ENCODE measurements at places on chromosomes 4 and X. TPM values are rescaled to one million over a fixed set of nuclear protein-coding genes. Genes with fewer than 3 reads are reported as not detected.

DNA sequence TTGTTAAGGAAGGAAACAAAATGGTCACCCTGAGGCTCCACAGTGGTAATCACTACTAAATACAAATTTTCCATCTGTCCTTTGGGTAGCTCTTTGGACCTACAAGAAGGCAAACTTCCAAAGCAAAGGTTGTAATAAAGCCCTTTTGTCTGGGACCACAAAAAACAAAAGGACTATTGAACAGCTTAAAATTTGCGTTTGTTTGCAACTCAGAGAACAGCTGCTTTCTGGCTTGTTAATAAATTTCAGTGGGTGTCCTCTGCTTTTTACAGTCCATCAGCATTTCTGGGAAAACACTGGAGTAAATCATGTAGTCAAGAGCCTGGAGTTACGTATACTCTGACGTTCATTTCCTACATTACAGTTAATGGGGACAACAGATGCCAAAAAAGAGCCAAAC is 439.7 kb upstream of the DIAPH2 start:
- DNase-seq, result no peak

DNA sequence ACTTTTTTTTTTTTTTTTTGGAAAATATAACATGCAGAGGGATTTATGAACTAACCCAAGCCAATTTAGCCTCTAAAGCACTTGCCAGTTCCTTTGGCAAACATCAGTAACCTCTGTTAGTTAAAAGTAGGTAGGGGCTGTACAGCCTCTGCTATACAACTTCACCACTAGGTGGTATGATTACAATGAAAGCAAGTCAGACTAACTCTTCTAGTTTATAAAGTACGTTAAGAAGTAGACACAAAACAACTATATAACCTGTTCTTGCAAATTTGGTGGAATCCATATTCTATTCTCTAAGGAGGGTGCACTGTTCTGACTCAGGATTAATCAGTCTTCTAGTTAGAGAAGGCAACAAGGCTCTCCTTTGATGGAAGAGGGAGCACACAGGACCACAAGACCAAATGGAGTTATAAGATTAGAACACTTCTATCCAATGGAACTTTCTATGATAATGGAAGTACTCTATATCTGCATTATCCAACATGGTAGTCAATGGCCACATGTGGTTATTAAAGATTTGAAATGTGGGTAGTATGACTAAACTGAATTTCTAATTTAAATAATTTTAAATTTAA is 12.8 kb downstream of the AIMP1 start:
- peak; percentile 40 for DNase-seq

DNA sequence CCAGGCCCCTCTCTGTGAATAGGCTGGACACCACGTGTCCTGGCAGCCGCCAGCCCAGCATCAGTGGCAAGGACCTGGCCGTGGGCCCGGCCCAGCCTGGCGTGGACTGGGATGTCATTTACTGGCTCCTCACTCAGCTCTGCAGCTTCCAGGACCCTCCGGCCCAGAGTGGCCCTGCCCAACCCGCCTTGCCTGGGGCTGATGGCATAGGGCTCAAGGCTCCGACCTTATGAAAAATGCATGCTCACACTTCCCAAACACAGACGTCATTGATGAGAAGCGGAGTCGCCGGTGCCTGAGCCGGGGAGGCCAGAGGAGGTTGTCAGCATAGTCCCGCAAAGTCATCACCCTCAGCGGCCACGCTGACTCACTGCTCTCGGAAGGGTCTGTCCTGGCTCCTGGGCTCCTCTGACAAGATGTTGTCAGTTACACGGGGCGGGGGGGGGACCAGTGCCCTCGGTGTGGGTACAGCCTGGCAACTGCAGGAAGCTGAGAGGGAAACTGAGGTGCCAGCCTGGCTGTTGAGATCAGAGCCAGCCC is 14.3 kb downstream of the CFAP99 start:
- DNase-seq, result no peak

DNA sequence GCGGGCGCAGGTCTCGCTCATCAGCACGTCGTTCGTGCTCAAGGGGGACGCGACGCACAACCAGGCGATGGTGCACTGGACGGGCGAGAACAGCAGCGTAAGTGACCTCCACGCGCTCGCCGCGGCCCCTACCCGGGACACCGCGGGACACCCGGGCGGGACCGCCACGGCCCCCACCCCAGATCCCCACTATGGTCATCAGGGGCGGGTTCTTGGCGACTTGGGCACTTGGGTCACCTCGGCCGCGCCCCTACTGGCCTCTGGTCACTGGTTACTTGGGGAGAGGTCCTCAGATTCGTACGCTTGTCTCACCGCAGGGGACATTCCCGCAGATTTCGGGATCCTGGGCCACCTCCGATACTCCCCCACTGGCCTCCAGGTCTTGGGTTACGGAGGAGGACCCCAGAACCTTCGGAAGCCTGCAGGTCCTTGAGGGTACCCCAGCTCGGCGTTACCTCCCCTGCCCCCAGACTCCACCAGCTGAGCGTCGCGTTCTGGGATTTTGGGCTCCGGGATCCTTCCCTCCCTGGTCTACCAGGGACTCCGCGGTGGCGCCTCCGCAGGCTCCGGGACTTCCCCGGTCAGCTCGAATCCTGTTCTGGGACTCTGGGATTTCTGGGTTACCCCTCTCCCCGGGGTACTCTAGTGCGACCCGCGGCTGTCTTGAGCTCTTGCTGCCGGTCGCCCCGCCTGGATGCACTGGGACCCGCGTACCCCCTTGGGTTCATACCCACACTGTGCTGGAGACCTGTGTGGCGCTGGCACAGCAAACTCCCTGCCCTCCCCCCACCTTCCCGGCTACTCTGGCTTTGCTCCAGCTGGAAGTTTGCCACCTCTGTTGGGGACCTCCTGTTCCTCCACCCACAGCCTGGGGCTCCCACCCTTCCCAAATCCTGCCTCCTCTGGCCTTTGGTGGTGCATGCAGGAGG is 956 bp downstream of the SORCS2 start:
- no peak for DNase-seq

DNA sequence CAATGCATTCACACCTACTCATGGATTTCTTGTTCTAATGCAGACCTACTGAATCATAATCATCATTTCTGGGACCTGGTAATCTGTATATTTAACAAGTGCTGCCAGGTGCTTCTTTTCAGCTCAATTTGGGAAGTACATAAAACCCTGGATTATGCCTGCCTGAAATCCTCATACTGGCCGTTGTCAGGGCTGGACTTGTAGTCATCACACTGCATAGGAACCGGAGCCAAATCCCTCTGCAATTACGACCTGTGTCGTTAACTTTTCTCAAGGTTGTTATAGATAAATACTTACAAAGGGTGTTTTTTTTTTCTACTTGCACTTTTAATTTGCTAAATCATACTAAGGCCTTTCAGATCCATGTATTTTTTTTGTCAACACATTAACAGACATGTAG is 294.9 kb upstream of the PRPS2 start:
- no peak for DNase-seq

DNA sequence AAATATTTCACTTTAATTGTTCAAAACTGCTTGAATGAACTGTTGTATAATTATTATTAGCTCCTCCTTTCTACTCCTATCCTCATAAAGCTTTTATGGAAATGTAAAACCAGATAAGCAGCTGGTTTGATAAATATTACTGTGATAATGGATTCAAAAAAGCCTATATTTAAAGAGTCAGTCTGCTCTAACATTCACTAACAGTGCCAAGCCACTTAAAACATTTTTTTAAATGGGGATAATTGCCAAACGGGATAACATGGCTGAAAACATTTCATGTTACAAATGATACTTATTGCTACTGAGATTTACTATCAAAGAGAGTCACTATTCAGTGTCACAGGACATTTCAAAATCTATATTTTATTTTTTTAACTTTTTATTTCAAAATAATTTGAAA is 17.4 kb downstream of the ARHGAP24 start:
- DNase-seq, result no peak

- DNase-seq, result no peak
These were observed 122.9 kb downstream of the PPA2 start for GRCh38 chr4:105350859-105351490.

GRCh38 chr4:7610841-7611240 is 176.1 kb upstream of the PSAPL1 start:
- no peak for DNase-seq

- peak; percentile 9 for DNase-seq
These were observed 2.5 kb upstream of the SPANXD start for GRCh38 chrX:141701072-141701471.

GRCh38 chrX:101257448-101258258 is 33.5 kb downstream of the TAF7L start:
- DNase-seq, result no peak

Gene RBM46
- 0.50 TPM for total RNA-seq

Gene PACRGL
- 16.0 TPM for total RNA-seq

Gene SSX1
- total RNA-seq, result not detected

DNA sequence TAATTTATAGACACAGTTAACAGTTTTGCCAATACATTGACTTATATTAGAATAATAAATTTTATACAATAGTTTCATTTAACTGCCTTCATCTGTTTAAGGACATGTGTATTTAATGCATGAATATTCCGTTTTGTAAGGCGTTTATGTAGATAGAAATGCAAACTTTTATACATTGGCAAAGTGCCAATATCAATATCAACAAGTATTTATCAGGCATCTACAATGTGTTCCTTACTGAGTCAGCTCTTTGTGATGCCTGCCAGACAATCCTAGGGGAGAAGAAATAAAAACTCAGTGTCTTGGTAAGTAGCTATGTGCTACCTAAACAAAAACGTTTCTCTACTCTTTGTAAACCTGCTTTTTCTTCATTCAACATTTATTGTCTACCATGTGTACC is 1142.2 kb downstream of the C4orf33 start:
- no peak for DNase-seq

DNA sequence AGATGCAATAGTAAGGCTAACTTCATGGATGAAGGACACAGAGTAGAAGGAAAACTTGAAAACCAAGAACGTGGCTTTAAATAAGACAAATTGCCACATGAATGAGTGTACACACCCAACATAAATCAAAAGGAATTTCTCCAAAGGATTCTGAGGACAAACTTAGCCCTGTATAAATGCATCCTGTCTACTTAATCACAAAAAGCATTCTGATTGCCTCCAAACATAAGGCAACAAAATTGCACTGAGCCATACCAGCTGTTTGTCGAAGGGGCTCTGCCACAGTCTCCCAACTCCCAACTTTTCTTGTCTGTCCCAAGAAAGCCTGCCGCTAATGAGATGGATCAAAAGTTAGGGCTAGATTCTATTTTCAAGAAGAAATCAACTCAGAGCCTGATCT is 194.3 kb downstream of the SOWAHB start:
- no peak for DNase-seq

GRCh38 chrX:8103655-8104054 is 67.4 kb downstream of the VCX2 start:
- DNase-seq, result no peak

GRCh38 chr4:84031401-84031800 is 467.7 kb downstream of the NKX6-1 start:
- no peak for DNase-seq

DNA sequence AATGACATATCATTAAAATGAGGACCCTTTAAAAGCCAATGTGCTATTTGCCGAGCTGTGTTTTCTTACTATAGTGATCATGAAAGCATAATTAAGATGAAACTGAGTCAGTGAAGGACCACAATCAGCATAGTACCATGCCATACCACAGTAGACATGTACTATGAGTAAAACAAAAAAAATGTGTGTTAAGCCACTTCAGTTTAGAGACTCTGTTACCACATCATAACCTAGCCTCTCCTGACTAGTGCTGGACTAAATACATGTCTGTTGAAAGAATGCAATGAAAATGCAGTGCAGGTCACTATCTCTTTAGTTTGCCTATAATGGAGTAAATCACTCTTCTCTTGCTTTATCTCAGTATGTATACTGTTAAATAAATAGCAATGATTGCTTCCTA is 12.3 kb upstream of the DDX53 start:
- DNase-seq, result no peak

Gene MFAP3L
- 9.1 TPM for total RNA-seq

- DNase-seq, result no peak
These were observed 69.4 kb downstream of the PDS5A start for GRCh38 chr4:39908284-39908683.

Measured in mammary epithelial cell (primary cell).